NCI-H1048 (cell line): ENCODE measurements at places on chromosomes 5 and 9.

- no peak for DNase-seq
These were observed 28.3 kb downstream of the EBF1 start for GRCh38 chr5:159071382-159071781.

GRCh38 chr5:38706376-38706775 is 139.4 kb upstream of the OSMR start:
- DNase-seq: no peak

DNA sequence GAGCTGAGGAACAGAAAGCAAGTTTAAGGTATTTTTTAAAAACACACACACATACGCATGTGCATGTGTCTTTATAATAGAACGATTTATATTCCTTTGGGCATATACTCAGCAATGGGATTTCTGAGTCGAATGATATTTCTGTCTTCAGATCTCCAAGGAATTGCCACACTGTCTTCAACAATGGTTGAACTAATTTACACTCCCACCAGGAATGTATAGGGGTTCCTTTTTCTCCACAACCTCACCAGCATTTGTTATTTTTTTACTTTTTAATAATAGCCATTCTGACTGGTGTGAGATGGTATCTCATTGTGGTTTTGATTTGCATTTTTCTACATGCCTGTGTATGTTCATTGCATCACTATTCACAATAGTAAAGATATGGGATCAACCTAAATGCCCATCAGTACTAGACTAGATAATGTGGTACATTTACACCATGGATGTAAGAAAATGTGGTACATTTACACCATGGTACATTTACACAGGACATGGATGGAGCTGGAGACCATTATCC is 60.3 kb upstream of the MAP3K1 start:
- DNase-seq: no peak

DNA sequence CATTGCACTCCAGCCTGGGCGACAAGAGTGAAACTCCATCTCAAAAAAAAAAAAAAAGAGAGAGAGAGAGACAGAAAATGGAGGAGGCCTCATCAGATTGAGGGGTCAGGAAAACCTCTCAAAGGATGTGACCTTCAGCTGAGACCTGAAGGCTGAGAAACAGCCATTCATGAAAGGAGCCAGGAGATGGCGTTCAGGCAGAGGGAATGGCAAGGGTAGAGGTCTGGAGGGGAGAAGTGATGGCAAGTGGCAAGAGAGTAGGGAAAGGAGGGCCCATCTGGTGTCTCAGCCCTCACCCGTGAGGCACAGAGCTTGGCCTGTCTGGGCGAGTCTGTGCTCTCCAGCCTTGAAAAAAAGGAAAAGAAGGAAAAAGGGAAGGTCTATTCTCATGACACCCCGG is 17.0 kb downstream of the CAMK2A start:
- DNase-seq: no peak

DNA sequence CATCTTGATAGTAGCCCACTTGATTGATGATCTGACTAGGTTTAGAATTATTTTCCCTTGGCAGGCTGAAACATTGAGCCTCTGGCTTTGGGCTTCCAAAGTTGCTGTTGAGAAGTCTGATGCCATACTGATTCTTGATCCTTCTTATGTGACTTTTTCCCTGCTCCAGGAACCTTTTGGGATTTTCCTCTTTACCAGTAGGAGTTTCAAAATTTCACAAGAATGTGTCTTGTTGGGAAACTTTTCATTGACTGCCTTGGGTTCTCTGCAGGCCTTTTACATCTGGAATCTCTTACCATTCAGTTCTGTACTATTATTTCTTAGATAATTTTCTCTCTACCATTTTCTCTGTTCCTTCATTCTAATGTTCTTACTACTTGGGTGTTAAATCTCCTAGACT is 20.0 kb downstream of the STC2 start:
- no peak for DNase-seq

GRCh38 chr9:127065592-127065991 is 56.8 kb downstream of the ANGPTL2 start:
- DNase-seq: no peak

DNA sequence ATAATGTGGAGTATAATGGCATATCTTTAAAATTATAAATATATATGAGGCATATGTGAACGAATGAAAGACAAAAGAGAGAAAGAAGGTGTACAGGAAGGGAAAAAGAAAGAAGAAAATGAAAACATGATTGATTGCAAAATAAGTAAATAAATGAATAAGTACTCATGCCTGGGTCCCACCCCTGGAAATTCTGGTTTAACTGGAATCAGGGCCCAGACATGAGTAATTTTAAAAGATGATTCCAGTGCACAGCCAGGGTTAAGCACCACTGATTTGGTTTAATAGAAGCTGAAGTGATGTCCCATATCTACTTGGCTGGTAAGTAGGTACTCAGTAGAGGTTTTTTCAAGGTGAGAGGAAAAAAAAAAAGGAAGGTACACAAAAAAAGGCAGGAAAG is 34.0 kb upstream of the HOMER1 start:
- no peak for DNase-seq

DNA sequence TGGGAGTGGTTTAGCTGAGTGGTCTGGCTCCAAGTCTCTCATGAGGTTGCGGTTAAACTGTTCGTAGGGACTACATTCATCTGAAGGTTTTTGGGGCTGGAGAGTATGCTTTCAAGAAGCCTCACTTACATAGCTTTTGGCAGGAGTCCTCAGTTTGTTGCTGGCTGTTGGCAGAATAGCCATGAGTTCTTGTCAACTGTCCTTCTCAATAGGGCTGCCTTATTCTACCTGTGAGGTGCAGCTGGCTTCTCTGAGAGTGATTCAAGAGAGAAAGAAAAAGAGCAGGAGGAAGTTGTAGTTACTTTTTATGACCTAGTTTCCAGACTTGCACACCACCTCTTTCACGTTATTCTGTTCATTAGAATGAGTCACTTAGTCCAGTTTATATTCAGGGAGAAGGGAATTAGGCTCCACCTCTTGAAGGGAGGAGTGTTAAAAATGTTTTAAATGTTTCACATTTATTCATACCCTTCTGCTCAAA is 33.2 kb downstream of the YTHDC2 start:
- no peak for DNase-seq

GRCh38 chr5:174527916-174528540 is 196.4 kb upstream of the MSX2 start:
- DNase-seq: no peak

DNA sequence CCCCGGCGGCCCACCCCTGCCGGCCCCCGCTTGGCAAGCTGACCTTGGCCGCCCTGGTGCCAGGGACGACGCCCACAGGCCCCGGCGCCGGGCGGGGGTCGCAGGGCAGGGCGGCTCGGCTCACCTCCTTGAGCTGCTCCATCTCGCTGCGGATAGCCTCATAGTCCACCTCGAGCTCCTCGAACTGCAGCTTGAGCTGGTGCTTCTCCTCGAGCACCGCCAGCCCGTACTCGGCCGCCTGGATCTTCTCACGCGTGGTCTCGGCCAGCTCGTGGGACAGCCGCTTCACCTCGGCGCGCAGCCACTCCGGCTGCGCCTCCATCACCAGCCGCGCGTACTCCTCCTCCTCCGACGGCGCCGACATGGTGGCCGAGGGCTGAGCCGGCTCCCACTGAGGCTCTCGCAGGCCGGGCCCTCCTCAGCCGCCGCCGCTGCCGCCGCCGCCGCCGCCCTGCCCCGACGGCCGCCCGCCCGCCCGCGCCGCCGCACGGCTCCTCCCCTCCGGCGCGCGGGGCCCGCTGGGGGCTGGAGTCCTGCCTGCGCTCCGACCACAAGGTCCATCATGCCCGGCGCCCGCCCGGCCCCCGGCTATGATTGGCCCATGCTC is at the start of gene BICD2:
Gene BICD2 (minus strand): TSS at position 453 of the 607 bp plus-strand sequence. CDS start 89 bp downstream, at position 364.
- peak; percentile 96 for DNase-seq

DNA sequence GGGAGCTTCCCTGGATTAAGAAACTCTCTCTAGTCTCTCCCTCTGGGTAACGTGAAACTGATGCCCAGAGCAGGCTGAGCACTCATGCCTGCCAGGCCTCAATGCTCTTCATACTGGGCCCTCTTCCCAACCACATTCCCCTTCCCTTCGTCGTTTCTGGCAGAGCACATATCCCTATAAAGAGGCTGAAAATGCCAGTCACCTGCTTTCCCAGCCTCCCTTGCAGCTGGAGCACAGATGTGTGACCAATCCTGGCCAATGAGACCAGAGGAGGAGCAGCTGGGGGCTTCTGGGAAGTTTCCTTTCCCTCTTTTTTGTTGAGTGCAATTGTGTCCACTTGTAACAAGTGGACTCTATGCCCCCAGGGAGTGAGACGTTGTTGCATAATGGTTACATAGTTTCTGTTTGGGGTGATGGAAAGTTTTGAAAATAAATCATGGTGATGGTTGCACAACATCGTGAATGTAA is 30.2 kb upstream of the SMIM23 start:
- DNase-seq: no peak

DNA sequence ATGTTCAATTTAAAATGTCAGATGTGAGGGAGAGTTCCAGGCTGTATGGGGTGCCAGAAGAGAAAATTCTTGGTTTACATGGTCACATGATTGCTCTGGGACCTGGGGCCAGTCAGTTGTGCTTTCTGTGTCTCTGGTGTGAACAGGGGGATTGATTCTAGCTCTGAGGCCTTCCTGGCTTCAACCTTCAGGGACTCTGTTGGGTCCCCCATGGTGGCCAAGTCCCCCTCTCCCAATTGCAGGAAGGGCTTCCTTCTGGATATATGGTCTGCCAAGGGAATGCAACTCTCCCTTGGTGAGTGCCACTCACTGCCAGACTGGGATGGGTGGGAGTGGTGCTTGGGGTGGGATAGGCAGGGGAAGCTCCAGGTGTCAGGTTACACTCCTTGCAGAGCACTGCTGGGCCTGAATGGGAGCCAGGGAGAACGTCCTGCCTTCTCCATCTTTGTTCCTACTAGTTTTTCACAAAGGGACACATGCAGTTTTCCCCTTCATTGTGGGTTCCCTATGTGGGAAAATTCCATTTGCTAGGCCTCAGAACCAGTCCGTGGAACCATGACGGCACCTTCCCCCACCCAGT is 153.2 kb downstream of the MELK start:
- DNase-seq: no peak
